ENCODE measurements at places on chromosomes 12 and 14. TPM values are rescaled to one million over a fixed set of nuclear protein-coding genes. Genes with fewer than 3 reads are reported as not detected.

DNA sequence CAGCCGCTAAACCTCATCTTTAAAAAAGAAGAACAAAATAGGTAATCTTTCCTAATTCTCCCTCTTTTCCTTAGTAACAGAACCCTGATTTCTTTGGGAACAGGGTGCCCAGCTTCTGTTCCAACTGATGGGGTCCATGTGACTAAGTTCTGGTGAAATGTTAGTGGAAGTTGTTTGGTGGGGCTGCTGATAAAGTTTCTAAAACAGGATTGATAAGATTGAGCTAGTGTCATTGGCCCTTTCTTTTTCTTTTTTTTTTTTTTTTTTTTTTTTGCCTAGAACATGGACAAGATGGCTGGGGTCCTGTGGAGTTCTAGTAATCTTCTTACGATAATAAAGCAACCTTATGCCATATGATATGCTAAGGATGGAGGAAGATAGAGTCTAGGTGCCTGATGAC is 16.2 kb upstream of the TUBA1B start:
- no peak for DNase-seq

- peak; percentile 9 for DNase-seq
These were observed 530 bp upstream of the FOXN4 start for GRCh38 chr12:109309381-109310246.

DNA sequence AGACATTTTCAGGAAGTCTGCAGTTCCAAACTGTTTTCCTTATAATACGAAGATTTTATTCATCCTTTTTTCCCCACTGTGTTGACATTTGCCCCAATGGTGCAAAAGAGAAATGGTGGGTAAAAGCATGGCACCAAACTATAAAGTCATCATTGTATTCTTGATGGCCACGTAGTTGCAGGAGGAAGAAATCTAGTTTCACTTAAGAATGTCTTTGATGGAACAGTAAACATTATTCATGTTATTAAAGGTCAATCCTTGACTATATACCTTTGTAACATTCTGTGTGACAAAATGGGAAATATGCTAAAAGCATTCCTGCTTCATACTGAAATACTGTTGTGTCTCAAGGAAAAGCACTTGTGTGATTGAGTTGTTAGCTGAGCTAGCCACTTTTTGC is 80.1 kb downstream of the PRKCH start:
- no peak for DNase-seq

The KRT82 gene
- total RNA-seq: not detected

The IFI27L2 gene
- 21.0 TPM for total RNA-seq

Data from MG63 (cell line).